ENCODE measurements at places on chromosomes 1 and 21.

DNA sequence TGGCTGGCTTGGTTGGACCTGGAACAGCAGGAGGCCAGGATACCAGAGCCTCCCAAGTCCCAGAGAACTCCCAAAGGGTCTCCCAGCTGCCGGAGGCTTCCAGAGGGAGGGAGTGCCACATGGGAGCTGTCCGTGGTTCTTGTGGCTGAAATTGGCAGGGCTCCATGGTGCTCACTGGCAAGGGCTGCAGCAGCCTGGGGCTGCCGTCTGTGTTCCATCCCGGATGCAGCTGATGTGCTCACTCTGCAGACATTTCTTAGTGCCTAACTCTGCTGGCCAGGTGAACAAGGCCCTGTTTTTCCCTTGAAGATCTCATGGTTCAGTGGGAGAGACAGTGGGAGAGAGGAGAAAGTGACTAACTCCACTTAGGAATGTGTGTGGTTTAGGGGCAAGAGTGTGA lies 261.1 kb downstream of the CAMTA1 start:
- peak; percentile 34 for DNase-seq

DNA sequence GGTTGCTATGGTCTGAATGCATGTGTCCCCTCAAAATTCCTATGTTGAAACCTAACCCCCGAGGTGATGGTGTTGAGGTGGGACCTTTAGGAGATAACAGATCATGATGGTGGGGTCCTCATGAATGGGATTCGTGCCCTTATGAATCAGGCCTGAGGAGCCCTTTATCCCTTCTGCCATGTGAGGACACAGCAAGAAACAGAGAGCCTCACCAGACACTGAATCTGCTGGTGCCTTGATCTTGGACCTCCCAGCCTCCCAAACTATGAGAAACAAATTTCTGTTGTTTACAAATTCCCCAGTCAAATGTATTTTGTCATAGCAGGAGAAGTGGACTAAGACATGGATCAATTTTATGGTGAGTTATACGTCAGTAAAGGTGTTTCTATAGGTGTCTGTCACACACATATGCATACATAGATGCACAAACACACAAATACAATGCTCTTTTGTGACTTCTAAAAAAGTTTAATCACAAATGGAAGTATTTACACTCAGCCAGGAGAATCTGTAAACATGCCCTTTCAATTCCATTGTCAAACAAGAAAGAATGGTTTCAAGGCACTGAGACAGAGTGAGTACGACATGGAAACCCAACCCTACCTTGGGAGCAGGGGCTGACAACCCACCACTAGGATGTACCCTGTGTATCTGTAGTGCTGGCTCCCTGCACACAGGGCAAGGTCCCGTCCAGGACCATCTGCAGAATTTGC lies 5.5 kb upstream of the ETS2 start:
- no peak for DNase-seq

GRCh38 chr1:212455803-212456528 lies 23.2 kb downstream of the NENF start:
- peak; percentile 44 for DNase-seq

DNA sequence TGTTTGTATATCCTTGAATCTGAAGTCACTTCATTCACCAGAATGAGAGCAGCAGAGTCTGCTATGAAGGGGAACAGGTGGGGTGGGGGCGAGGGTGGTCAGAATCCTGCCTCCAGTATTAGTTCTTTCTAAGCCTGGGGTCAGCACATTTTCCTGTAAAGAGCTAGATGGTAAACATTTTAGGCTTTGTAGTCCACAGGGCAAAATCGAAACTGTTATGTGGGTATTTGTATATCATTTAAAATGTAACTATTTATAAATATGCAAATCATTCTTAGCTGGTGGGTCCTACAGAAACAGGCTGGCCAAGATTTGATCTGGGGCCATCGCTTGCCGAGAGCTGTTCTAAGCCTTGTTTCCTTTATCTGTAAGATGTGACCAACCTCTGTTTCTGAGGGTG lies 96.0 kb downstream of the IGSF21 start:
- no peak for DNase-seq

GRCh38 chr1:179327679-179328078 lies 34.1 kb downstream of the SOAT1 start:
- DNase-seq: no peak

DNA sequence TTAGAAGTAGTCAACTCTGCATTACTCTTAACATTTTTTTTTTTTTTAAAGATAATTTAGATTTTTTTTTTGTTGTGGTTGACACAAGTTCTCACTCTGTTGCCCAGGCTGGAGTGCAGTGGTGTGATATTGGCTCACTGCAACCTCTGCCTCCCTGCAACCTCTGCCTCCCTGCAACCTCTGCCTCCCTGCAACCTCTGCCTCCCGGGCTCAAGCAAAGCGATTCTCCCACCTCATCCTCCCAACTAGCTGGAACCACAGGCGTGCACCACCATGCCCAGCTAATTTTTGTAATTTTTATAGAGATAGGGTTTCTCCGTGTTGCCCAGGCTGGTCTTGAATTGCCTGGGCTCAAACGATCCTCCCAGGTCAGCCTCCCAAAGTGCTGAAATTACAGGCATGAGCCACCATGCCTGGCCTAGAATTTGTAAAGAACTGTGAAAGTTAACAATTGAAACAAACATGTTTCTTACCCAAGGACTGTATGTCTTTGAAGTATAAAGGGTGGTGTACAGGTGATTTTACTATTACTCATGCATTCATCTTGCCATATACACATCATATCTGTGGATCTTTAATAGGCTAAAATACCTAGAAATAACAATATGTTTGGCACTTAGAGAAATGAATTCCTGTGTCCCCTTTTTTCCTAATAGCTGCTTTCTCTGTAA lies 114.7 kb downstream of the ATP5PO start:
- no peak for DNase-seq

GRCh38 chr21:44993321-44994046 lies 53.7 kb downstream of the SLX9 start:
- DNase-seq: no peak

DNA sequence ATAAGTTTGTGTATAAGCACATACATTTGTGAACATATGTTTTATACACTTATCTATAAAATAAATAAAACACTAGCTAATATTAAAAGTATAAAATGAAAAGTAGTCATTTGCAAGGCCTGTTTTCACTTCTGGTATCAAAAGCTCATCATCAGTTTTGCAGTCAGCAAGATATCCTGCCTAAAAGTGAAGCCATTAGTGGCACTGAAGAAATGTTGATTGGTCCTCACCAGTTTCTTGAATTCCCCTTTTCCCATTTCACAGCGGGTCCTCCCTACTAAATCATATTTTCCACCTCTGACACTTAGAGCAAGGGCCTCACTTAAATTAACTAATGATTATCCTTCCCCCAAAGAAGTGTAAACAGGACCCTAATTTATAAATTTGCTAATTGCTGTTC lies 6.7 kb downstream of the TBX15 start:
- no peak for DNase-seq

DNA sequence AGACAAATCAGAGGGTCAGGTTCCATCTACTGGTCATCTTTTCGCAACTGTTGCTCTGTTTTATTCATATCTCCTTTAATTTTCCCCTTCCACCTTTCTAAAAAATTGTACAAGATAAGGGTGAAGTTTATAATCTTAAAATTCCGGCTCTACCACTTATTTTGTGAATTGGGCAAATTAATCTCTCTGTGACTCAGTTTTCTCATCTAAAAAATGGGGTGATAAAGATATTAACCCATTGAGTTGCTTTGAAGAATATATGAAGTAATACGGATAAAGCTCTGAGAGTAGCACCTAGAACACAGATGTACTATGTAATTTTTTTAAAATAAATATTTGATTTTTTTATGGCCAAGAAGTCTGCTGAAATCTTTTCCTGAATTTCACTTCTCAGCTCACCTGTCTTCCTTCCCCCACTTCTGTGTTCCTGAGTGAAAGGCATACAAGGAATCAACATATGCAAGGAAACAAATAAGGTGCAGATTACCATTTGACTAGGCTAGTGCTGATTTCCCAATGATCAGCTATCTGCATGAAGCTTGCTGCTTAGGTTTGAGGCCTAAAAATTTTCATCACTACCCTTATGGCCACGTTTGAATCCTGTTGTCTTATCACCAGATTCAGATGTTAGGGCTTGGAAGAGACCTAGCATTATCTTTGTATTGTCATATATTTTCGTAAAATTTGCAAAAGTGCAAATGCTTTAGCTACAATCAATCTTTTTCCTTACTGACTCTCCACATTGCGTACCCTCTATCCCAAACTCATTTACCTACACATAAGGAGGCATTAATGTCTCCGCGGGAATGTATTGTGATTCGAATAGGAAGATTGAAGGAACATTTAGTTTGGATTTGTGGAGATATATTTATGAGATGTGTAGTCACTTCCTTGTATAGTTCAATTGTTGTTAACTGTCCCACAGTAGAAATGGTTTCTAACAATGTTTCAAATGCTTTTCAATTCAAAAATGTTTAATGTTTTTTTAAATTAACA lies 718.3 kb upstream of the PTBP2 start:
- DNase-seq: no peak

DNA sequence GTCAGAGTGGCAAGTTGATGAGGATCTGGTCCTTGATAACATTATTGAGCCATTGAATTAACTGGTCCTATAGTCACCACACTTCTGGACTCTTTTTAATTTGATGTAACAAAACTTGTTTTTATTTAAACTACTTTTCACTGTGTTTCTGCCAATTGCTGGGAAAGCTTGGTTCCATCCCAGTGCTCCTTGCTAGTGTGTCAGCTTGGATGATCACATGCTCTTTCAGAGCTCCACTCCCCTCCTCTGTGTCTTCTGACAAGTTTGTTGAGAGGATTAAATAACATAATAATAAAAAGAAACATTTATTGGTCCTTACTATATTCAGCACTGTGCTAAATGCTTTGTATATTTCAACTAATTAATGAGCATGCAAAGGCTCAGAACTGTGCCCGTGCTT lies 448.5 kb upstream of the B3GALT2 start:
- DNase-seq: no peak

GRCh38 chr1:224769452-224770335 lies 153.6 kb downstream of the CNIH3 start:
- no peak for DNase-seq

- DNase-seq: peak; percentile 29
Measured at GRCh38 chr1:207619871-207620542, 24.9 kb upstream of the CR1L start.

DNA sequence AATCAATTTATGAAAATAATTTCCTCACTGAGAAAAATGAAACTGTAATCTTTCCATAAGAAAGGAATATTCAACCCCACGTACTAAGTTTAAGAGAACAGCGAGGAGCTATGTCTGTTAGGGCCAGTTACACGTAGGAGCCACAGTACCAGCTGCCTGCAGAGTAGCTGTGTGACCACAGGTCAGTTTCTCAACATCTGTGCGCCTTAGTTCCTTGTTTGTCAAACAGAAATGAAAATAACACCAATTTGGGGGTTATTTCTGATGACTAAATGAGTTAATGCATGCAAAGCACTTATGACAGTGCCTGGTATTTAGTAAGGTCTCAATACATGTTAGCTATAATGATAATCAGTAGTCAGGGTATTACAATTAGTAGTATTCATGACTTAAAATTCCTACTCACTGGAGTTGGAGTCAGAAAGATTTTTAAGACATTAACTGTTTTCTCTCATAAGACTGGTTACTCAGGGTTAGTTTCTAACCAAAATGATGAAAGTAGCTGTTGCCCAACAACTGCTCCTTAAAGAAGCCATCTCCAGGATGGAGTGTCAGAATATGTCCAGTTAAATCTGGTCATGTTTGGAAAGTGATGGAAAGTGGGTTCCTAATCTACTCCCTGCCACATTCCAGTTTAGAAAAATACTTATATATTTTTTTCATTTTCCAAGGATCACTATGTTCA lies 85.8 kb upstream of the ZNF648 start:
- DNase-seq: no peak

GRCh38 chr1:227685807-227686206 lies 49.3 kb downstream of the JMJD4 start:
- no peak for DNase-seq
